ENCODE measurements at places on chromosomes 12 and 14.
A peak's percentile ranks its signal among the peaks of the same experiment; 100 is the strongest.

- no peak for DNase-seq
Measured at GRCh38 chr12:2282318-2282717, 229.5 kb downstream of the CACNA1C start.

- DNase-seq: no peak
Measured at GRCh38 chr12:27826076-27826475, 46.0 kb upstream of the MANSC4 start.

GRCh38 chr12:124422142-124422569 is 127.3 kb downstream of the RFLNA start:
- DNase-seq: no peak

DNA sequence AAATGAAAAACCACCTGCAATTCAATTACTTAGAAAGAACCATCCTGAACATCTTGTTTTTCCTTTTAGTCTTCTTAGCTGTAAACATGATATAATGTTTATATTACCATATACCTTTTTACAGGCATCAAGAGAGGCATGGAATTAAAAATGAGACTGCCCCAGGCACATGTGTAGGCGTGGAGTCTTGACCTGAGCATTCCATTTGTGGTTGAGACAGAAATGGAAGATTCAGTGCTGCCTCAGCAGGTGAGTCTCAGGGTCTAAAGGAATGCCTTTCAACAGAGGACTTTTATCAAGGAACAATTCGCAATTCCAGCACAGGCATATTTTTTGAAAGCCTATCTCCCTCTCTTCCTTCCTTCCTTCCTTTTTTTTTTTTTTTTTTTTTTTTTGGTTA is 8.0 kb upstream of the NANOGNB start:
- no peak for DNase-seq

GRCh38 chr12:76256321-76256720 is 91.9 kb downstream of the BBS10 start:
- no peak for DNase-seq

- DNase-seq: no peak
Measured at GRCh38 chr14:81221579-81222102, 882 bp upstream of the GTF2A1 start.

GRCh38 chr14:74083784-74084276 is 423 bp downstream of the ALDH6A1 start:
- DNase-seq: no peak

DNA sequence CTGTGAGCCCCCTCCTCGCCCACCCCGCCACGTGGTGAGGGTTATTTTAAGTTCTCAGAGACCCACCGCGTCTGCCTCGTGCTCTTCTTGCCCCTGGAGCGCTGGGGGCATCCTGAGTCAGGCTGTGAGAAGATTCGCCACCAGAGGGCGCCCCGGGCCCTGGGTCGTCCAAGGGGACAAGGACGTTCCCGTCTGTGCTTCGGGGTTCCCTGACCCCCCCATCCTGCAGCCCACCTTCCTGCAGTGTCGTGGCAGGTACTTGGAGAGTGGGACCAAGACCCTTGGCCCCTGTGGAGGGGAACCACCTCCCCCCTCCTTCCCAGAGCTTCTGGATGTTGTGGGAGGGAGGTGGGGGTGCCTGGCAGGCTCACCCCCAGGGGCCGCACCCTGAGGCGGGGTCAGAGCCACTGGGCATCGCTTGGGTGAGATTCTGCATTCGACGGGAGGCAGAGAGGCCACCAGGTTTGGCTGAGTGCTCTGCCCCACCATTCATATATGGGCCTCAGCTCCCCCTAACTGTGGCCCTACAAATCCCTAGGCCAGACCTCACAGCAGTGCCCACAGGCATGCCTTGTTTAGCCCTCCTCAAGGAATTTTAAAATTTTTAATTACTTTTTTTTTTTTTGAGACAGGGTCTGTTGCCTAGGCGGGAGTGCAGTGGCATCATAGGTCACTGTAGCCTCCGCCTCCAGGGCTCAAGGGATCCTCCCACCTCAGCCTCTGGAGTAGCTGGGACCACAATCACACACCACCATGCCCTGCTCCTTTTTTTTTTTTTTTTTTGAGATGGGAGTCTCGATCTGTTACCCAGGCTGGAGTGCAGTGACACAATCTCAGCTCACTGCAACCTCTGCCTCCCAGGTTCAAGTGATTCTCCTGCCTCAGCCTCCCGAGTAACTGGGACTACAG is 17.0 kb downstream of the RHOF start:
- DNase-seq: peak; percentile 16

- no peak for DNase-seq
Measured at GRCh38 chr12:52836042-52836466, 1.9 kb upstream of the KRT79 start.
